Naive thymus-derived CD4-positive, alpha-beta T cell (primary cell): ENCODE measurements at places on chromosomes 4 and X. TPM values are rescaled to one million over a fixed set of nuclear protein-coding genes. Genes with fewer than 3 reads are reported as not detected.
A peak's percentile ranks its signal among the peaks of the same experiment; 100 is the strongest.

MTMR8 gene
- 2.7 TPM for polyA plus RNA-seq

DNA sequence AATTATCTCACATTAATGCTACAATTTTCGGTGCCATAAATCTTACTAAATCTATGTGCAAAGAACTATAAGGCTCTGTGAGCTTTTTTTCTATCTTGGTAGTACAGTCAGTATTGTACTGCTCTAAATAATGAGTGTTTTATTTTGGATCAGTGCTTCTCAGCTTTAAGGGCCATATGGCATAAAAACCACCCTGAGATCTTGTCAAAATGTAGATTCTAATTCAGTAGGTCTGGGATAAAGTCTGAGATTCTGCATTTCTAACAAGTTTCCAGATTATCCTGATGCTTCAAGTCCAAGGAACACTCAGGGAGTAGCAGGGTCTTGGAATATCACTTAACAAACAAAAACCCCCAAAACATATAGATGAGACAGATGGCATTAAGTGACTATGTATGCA is 486.5 kb downstream of the GRXCR1 start:
- no peaks in the 10 kb centered on the region for H3K4me1 ChIP-seq
- H3K27ac ChIP-seq, result no peak overlapping the region
- H3K27me3 ChIP-seq, result no peaks in the 10 kb centered on the region
- H3K36me3 ChIP-seq, result no peaks in the 10 kb centered on the region

GRCh38 chr4:91997045-91997444 is 306.7 kb upstream of the GRID2 start:
- H3K27me3 ChIP-seq, result no peaks in the 10 kb centered on the region
- no peak overlapping the region for H3K4me3 ChIP-seq
- H3K36me3 ChIP-seq, result no peaks in the 10 kb centered on the region
- H3K4me1 ChIP-seq, result no peaks in the 10 kb centered on the region
- no peak for DNase-seq

GRCh38 chr4:3494462-3494871 is 31.4 kb downstream of the DOK7 start:
- H3K36me3 ChIP-seq, result no peaks in the 10 kb centered on the region
- DNase-seq, result no peak
- no peaks in the 10 kb centered on the region for H3K27me3 ChIP-seq
- H3K27ac ChIP-seq, result no peak overlapping the region
- no peak overlapping the region for H3K4me3 ChIP-seq

DNA sequence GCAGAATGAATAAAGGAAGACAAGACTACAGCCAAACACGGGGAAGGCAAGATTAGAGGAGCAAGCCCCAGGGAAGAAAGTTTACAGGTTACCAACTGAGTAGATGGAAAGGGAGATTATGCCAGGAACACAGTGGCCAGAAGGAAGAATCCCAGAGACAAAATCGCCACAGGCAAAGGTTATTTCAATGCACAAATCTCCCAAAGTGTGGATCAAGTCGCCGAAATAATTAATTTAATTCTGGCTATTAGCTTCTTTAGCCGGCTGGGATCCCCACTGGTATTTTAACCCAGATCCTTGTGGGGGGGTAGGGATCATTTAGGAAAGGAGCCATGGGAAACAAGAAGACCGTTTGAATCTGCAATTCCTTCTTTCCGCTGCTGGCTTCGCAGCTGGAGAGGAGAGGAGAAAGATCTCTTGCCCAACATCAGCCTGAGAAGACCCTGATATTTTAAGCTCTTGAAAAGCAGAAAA is 171.0 kb downstream of the DHX15 start:
- no peaks in the 10 kb centered on the region for H3K27me3 ChIP-seq
- no peaks in the 10 kb centered on the region for H3K36me3 ChIP-seq
- no peak overlapping the region for H3K4me3 ChIP-seq
- DNase-seq, result no peak

GRCh38 chrX:130172127-130172845 is 524 bp downstream of the RAB33A start:
- no peaks in the 10 kb centered on the region for H3K27me3 ChIP-seq
- peak overlapping the region; percentile 74 for H3K27ac ChIP-seq
- H3K4me1 ChIP-seq, result peaks cover 26% of the 10 kb centered on the region

DNA sequence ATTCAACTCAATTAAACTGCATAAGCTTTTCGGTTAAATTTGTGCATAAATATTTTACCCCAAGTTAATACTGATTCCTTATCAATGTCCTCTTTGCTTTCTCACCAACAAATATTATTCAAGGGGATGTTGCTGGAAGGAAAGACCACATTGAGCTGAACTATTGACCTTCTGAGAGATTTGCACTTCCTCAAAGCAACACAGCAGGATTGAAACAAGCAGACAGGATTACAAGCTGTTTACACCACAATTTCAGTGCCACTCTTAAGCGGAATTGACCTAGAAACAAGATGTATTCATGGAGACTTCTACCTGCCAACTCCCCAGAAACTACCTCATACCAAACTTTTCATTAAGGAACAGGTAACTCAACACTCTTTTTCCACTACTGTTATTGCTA is 96.5 kb upstream of the DUSP21 start:
- no peak for DNase-seq
- no peaks in the 10 kb centered on the region for H3K36me3 ChIP-seq
- H3K4me1 ChIP-seq, result no peaks in the 10 kb centered on the region

TMEM154 gene
- 27.3 TPM for polyA plus RNA-seq

GABRE gene
- polyA plus RNA-seq, result not detected

DNA sequence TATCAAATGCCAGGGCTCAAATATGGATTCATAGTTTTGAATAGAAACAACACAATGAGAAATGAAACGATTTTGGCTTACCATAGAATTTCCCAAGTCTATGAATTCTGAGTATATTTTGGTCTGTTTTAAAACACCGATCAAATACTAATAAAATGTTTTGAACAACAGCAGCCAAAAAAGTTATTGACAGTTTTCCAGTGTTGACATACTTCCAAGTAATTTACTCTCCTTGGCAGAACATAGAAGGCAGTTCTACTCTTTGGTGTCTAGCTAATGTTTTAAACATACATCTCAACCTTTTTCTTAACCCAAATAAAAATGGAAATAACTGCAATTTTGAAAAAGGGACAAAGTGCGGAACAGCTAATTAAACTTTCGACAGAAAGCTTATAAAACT is 1419.8 kb downstream of the ADGRL3 start:
- H3K27ac ChIP-seq, result no peak overlapping the region
- H3K4me1 ChIP-seq, result no peaks in the 10 kb centered on the region
- H3K36me3 ChIP-seq, result no peaks in the 10 kb centered on the region
- no peaks in the 10 kb centered on the region for H3K27me3 ChIP-seq

SRPX2 gene
- not detected for polyA plus RNA-seq
